Activated CD4-positive, alpha-beta memory T cell treated with anti-CD3 and anti-CD28 coated beads, Interleukin-2, amount 10 ng/mL, durations not matched to agents 7 days and 5 days (primary cell): ENCODE measurements at places on chromosomes 2 and 18. TPM values are rescaled to one million over a fixed set of nuclear protein-coding genes. Genes with fewer than 3 reads are reported as not detected.
A peak's percentile ranks its signal among the peaks of the same experiment; 100 is the strongest.

GRCh38 chr2:5377323-5377722, 314.9 kb upstream of the SOX11 start:
- no peak for DNase-seq
- H3K36me3 ChIP-seq = no peaks in the 10 kb centered on the region
- no peak overlapping the region for H3K27ac ChIP-seq

DNA sequence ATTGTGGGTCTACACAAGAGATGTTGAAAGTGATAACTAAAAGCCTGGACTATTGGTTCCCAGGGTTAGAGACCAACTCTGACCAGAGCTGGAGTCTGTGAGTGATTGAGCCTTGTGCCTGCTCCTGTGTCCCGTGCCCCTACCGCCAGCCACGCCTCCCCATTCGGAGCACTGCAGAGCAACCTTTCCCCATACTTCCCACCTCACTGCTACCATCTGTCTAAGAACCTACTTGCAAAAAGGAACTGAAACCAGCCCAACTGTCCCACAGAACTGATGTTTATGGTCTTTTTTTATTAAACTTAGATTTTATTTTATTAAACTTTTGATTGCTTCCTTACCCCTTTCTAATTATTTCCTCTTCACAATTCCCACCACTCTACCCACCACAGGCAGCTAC, 300.3 kb upstream of the MGAT5 start:
- H3K27ac ChIP-seq = no peak overlapping the region
- no peak overlapping the region for H3K4me3 ChIP-seq
- H3K36me3 ChIP-seq = no peaks in the 10 kb centered on the region
- peaks cover 11% of the 10 kb centered on the region for H3K27me3 ChIP-seq

GRCh38 chr2:201631041-201631440, 12.3 kb downstream of the TMEM237 start:
- peaks cover 31% of the 10 kb centered on the region for H3K36me3 ChIP-seq
- H3K4me3 ChIP-seq = no peak overlapping the region
- H3K4me1 ChIP-seq = no peaks in the 10 kb centered on the region
- no peaks in the 10 kb centered on the region for H3K27me3 ChIP-seq
- DNase-seq = no peak

DNA sequence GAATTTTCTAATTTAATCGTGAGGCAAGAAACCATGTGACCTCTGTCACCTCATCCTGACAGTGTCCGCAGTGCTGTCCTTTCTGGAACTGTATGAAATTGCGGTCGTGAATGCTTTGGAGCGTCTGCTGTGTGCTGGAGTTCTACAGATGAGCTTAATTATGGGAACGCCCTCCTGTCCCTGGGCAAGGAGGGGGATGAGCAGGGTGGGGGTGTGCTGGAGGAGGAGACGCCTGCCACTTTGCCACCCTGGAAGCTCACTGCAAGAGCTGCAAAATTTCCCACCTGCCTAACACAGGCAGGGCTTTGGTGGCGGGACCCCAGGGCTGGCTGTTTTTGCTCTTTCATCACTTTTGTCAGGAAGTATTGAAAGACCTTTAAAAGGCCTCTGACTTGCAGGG, 6.5 kb downstream of the LPIN1 start:
- peaks cover 13% of the 10 kb centered on the region for H3K36me3 ChIP-seq
- no peak for DNase-seq
- peak overlapping the region; percentile 94 for H3K27ac ChIP-seq
- H3K27me3 ChIP-seq = no peaks in the 10 kb centered on the region
- peak overlapping the region; percentile 63 for H3K4me3 ChIP-seq
- peaks cover 92% of the 10 kb centered on the region for H3K4me1 ChIP-seq

DNA sequence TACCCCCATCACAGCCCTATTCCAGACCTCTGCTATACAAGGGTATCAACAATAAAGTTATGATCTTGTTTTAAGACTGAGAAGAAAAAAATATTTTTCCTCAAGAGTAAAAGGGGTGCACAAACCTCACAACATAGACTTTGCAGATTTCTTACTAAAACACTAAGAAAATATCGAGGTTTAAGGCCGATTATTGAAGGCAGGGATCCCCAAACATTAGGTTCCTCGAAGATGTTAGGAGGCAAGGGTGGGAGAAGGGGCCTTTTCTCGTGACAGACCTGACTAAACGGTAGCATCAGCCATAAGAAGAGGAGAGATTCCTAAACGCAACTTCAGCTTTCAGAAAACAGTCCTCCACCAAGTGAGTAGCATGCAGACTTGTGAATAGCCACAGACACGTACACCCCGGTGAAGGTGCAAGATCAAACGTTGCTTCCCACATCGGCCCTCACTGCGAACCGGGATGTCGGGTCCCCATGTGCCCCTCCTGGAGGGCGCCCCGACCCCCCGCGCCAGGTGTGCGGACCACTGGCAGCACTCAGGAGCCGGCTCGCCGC, 678 bp downstream of the PIAS2 start:
- DNase-seq = peak; percentile 47
- H3K27ac ChIP-seq = peak overlapping the region; percentile 75
- no peaks in the 10 kb centered on the region for H3K27me3 ChIP-seq
- peaks cover 37% of the 10 kb centered on the region for H3K4me1 ChIP-seq

Gene PSTPIP2
- total RNA-seq = 7.9 TPM

Gene B3GNT2
- 29.1 TPM for total RNA-seq
